ENCODE measurements at places on chromosomes 16 and 17.
A peak's percentile ranks its signal among the peaks of the same experiment; 100 is the strongest.

DNA sequence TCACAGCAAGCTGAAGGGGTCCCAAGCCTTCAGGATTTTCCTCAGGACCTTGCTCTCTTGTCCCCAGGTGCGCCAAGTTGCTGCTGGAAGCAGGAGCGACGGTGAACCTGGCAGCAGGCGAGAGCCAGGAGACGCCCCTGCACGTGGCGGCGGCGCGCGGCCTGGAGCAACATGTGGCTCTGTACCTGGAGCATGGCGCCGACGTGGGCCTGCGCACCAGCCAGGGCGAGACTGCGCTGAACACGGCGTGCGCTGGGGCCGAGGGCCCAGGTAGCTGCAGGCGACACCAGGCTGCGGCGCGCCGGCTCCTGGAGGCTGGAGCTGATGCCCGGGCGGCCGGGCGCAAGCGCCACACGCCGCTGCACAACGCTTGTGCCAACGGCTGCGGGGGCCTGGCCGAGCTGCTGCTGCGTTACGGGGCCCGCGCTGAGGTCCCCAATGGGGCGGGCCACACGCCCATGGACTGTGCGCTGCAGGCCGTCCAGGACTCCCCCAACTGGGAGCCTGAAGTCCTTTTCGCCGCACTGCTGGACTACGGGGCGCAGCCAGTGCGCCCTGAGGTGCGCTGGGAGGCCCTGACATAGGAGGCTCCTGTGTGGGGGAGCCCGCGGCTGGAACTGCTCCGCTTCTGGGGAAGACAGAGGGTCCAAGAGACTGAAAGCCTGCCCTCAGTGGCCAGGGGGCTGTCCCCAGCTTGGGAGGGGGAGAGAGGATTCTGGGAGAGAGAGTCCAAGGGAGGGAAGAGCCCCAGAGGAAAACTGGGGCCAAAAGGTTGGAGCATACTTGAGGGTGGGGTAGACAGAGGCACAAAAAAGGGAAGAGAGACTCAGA is 6.4 kb downstream of the ASB16 start:
- no peak for DNase-seq

DNA sequence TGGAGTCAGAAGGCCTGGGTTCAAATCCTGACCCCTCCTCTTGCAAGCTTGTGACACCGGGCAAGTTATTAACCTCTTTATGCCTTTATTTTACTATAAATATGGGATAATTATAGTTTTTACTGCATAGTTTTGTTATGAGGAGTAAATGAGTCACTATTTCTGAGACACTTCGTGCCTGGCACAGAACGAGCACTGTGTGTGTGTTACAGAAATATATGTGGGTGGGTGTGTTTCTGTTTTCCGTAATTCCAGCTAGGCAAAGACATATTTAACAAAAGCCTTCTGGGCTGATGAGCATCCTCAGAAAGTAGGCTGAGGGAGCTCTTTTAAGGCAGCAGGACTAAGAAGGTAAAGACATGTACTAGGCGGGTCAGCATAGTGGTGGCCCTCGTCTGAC is 417.9 kb downstream of the MAF start:
- no peak for DNase-seq

DNA sequence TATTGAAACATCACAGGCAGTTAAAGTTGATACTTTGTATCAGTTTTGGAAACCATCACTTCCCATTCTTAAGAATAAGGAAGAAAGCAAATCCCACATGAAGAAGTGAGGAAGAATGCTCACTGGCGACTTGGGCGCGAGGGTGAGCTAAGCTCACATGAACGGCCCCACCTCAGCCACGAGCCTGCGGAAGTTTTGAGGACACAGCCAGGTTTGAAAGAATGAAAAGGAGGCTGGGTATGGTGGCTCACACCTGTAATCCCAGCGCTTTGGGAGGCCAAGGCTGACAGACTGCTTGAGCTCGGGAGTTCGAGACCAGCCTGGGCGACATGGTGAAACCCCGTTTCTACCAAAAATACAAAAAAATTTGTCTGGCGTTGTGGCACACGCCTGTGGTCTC is 110.3 kb upstream of the CHMP6 start:
- DNase-seq: no peak

DNA sequence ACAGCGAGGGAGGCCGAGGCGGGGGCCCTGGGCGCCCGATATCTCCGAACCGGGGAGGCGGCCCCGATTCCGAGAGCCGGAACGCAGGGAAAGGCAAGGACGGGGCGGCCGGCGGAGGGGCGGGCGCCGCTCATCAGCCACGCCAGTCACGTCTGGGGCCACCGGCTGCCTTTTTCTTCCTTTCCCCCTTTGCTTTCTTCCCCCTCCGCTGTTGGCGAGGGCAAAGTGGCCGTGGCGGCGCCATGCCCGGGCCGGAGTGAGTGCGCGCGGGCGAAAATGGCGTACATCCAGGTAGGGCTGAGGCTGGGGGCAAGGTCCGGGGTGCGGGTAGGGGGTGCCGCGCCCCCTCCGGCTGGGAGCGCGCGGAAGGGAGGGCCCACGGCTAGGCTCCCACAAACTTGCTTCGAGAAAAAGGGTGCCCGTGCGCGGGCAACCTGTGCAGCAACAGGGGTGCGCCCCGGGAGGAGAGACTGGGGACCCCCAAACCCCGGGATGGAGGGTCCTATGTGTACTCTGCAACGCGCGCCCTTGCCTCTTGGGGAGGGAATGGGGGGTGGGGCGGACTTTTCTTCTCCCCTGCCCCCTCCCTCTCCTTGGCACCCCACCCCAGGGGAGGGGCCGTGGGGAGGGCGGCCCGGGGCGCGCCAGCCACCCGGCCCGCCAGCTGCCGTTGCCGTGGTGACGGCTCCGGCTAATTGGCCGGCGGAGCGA is 486 bp downstream of the SYT17 start:
- no peak for DNase-seq

DNA sequence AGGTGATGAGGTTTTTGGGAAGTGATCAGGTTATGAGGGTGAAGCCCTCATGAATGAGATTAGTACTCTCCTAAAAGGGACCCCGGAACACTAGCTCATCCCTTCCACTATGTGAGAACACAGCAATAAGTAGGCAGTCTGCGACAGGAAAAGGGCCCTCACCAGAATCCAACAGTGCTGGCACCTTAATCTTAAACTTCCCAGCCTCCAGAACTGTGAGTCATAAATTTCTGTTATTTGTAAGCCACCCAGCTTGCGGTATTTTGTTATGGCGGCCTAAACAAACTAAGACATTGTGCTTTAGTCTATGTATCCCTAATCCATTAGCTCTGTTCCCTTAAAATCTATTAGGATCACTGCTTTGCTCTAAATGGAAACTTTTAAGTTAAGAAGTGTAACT is 8.5 kb downstream of the SLFN12 start:
- no peak for DNase-seq

DNA sequence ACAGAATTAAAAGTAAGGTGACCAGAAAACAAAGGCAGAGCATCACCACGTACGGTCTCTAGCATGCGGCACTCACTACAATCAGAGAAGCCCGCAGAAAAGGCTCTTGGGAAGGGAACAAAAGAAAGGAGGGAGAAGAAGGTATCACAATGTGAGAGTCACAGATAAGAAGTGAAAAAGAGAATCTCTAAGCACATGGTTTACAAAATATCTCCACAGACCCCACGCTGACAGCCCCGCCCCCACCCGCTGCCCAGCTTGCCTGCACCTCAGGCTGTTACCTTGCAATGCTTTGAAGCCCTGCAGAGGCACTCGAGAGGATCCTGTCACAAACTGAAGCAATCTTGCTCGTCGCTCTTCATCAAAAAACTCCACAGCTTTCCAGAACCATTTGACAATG is 40.5 kb downstream of the CEP95 start:
- DNase-seq: no peak

- peak; percentile 66 for DNase-seq
Measured at GRCh38 chr16:4371357-4372000, at the start of gene VASN. Gene VASN, plus strand, starts transcription at chr16:4371848. Its CDS starts 9,030 bp downstream, at chr16:4380878.

DNA sequence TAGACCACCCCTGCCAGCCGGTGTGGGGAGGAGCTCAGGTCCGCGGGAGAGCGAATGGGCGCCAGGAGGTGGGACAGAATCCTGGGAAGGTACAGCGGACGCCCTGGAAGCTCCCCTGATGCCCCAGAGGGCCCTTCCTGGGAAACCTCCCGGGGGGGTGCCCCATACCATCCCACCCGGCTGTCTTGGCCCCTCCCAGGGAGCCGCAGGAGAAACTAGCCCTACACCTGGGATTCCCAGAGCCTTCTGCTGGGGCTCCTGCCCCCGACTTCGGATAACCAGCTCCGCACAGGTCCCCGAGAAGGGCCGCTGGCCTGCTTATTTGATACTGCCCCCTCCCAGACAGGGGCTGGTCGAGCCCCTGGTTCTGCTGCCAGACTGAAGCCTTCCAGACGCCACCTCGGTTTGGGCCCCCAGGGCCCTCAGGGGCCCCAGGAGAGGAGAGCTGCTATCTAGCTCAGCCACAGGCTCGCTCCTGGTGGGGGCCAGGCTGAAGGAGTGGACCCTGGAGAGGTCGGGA is 3.0 kb upstream of the CBX4 start:
- no peak for DNase-seq

DNA sequence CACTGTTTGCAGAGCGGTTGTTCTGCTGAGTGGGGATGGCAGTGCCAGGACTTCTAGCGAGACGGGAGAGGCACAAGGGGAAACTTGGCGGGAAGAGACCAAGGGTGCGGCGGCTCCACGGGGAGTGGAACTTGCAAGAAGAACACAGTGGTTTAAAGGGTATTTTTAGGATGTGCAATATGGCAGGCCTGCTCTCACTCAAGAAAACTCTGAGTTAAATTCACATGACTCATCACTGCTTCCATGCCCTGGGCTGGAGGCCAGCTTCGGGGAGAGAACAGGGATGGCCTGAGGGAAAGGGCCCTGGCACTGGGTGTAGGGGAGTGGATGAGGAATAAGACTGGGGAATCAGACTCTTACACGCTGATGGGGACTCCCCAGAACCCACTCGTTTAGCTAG is 13.3 kb upstream of the CD300LD start:
- no peak for DNase-seq

- no peak for DNase-seq
Measured at GRCh38 chr16:17229766-17230165, 241.0 kb downstream of the XYLT1 start.

DNA sequence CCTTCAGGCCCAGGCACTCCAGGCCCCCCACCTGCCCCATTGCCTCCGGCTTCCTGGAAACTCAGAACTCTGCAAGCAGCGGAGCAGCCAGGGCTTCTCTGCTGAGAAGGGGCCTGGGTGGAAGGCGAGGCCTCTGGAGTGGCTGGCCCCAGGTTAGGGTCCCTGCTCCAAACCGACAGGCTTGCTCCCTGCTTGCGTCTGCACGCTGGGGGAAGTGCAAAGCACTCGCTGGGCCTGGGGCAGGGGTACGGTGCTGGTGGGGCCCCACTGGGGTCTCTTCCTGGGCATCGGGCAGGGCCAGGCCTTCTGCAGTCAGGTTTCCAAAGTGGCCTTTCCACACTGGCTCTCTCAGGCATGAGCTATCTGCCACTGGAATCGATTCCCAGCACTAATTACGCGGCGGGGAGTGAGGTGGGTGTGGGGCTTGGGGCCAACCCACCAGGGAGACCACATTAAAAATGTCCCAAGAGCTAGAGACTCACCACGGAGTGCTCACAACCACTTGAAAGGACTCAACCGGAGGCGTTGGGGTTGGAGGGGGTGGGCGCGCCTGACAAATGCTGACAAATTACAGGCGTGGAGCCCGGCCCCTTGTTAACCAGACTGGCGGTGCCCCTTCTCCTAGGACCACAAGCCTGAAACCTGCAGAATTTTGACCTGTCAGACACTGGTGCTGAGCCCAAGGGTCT is 17.9 kb downstream of the FAM83G start:
- no peak for DNase-seq

- DNase-seq: no peak
Measured at GRCh38 chr17:33798308-33798707, 456.8 kb upstream of the CCL2 start.

DNA sequence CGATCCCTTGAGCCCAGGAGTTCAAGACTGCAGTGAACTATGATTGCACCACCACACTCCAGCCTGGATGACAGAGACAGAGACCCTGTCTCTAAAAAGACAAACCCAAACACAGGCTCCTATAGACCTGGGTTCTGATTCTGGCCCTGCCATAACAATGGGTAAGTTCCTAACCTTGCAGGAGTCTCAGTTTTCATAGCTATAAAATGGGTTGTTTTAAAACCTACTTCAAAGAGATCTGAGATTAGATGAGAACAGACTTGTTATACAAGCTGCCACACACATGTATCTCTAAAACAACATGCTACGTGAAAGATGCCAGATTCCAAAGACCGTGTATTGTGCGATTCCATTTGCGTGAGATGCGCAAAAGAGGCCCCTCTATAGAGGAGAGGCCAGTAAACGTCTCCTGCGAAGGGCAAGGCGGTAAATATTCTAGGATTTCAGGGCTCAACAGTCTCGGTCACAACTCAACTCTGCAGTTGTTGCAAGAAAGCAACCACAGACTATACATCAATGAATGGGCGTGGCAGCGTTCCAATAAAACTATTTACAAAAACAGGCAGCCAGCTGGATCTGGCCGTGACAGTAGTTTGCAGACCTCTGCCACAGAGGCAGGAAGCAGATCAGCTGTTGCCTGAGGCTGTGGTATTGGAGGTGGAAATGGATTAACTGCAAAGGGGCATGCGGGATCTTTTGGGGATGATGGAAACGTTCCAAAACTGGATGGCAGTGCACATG is 5.9 kb downstream of the CORO7 start:
- DNase-seq: no peak

- no peak for DNase-seq
Measured at GRCh38 chr16:84832488-84833143, 12.8 kb downstream of the CRISPLD2 start.

- no peak for DNase-seq
Measured at GRCh38 chr16:2852731-2853507, 5.1 kb downstream of the PRSS22 start.

GRCh38 chr16:59164461-59164860 is 430.3 kb upstream of the GOT2 start:
- no peak for DNase-seq
